ENCODE measurements at places on chromosomes 12 and 14.
A peak's percentile ranks its signal among the peaks of the same experiment; 100 is the strongest.

DNA sequence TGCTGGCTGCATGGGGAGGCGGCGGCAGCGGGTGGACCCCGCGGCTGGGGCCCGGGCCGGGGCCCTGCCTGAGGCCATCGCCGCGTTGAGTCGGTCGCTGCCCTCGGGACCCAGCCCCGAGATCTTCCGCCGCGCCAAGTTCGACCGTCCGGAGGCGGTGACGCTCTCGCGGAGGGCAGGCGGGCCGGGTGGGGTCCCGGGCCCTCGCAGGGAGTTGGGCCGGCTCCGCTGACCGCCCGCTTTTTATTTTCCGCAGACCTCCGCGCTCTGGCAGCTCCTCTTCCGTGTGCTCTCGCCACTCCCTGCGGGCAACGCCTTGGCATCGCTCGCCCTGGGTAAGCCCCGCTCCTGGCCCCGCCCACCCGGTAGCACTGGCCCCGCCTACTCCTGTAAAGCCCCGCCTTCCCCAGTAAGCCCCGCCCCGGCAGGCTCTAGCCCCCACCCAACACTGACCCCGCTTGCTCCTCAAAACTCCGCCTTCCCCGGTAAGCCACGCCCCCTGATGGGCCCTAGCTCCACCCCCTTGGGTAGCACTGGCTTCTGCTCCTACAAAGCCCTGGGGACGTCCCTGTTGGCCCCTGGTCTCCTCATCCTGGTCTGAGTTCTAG is 424 bp downstream of the TEDC1 start:
- DNase-seq: peak; percentile 67

DNA sequence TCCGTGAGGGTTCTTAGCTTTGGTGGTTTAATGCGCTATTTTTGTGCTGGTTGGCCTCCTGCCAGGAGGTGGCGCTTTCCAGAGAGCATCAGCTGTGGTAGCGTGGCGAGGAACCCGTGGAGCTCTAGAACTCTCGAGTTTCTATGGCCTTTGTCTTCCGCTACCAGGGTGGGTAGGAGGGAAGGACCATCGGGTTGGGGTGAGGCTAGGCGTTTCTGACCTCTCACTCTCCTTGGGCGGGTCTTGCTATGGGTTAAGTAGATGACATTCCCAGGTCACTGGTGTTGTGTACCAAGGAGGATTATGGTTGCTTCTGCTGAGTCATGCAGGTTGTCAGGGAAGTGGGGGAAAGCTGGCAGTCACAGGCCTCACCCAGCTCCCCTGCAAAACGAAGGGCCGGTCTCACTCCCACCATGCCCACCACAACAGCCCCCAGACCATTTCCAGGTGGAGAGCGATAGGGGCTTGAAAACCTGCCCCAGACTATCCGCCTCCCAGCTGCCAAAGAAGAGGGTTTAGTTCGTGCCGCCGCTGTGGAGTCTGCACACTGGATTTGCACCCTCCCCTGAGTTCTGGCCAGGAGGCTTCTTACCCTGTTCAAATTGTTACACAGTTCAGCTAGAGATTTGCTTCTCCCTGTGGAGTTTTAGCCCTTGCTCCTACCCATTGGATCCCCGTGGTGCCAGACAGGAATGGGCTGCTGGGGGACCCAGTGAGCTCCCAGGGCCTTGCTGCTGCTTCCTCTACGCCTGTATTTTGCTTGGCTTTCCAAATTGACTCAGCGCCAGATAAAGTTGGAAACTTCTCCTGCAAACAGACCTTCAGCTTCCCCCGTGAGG is 21.9 kb downstream of the RNFT2 start:
- DNase-seq: no peak

GRCh38 chr12:29572938-29573337 is 75.5 kb upstream of the OVCH1 start:
- no peak for DNase-seq

DNA sequence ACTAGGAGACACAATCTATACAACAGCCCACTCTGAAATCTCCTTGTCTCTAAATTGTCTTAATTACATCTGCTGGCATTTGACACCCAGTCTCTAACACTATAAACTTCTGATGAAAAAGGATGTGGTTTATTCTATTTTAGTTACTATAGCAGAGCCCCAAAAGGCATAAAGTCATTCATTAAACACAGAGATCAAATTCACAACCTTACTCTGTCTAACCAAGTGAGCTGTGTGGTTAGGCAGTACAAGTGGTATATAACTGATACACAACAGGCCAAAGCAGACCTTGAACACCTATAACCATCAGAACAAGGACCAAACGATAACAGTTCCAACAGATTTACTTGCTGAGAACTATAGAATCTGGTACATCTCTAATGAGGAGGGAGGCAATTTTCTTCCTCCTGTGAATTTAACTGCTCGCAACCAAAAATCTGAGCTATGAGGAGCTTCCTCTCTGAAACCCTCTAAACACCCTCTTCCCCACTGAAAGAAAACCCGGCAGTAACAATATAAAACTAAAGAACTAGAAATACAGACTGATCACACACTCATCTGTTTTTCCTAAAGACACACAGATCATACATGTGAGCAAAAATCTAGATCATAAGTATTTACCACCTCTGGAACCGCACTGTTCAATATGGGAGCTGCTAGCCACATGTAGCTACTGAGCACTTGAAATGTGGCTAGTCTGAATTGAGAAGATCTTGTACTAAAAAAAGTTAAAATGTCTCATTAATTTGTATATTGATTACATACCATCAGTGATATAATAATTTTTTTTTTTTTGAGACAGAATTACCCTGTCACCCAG is 17.7 kb downstream of the SPPL3 start:
- DNase-seq: no peak

GRCh38 chr14:59619061-59619460 is 42.4 kb upstream of the CCDC175 start:
- DNase-seq: no peak

- no peak for DNase-seq
Measured at GRCh38 chr12:389142-390096, at the start of gene KDM5A. Gene KDM5A, minus strand, starts transcription at chr12:389320. Its CDS starts 229 bp downstream, at chr12:389091.

DNA sequence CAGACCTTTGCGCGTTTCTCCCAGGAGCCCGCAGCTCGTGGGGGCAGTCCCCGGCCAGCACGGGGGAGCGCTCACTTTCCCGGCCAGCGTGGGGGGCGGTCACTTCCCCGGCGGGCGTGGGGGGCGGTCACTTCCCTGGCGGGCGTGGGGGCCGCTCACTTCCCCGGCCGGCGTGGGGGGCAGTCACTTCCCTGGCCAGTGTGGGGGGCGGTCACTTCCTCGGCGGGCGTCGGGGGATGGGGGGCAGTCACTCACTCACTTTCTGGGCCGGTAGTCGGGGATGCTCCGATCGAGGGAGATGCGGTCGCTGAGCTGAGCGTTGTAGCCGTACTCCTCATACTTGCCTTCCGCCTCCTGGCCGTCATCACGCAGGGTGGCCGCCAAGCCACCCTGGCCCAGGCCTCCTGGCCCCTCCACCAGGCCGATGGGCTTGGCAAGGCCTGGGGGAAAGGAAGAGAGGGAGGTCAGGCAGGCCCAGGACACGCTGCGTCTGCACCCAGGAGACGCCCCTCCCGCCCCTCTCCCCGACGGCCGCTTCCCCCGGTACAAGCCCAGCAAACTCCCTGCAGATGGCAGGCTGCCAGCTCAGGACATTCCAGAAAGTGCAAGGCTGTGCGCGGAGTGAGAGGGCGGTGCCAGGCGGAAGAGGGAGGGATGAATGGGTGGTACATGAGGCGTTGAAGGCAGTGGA is 43.3 kb downstream of the GALNT9 start:
- no peak for DNase-seq

DNA sequence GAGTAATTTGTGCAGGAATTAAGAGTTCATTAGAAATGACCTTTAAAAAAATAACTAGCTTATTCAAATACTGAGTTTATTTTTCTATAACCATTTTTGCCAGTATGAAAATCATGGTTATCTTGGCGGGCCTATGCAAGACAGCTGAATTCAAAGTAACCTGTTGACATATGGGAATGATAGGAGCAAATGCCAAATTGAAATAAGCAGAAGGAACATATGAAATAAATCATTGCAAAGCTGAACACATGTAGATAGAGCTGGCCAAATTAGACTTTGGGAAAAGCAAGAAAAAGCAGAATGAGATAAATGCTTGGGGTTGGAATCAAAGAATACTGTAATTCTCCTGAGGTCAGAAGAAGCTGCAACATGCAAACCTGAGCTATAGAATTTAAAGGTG is 372.5 kb downstream of the ADAMTS20 start:
- DNase-seq: no peak

DNA sequence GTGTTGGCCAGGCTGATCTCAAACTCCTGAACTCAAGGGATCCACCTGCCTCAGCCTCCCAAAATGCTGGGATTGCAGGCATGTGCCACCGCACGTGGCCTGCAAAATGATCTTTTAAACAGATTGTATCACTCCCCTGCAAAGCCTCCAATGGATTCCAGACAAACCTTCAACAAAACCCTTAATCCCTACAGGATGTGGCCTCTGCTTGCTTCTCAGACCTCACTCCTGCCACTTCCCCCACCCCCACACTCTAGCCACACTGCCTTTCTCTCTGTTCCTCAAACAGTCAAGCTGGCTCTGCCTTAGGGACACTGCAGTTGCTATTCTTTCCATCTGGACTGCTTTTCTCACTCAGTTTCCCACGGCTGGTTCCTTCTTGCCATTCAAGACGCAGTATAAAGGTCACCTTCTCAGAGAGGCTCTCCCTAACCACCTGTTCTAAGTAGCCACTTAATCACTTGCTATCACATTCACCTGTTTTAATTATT is 47.3 kb upstream of the TMED10 start:
- DNase-seq: no peak

- no peak for DNase-seq
Measured at GRCh38 chr12:108711489-108712164, 19.7 kb downstream of the CORO1C start.

GRCh38 chr14:104353921-104354701 is 215.7 kb downstream of the KIF26A start:
- DNase-seq: no peak

All from NCI-H2171 (cell line).